ENCODE measurements at places on chromosomes 1 and 21.

DNA sequence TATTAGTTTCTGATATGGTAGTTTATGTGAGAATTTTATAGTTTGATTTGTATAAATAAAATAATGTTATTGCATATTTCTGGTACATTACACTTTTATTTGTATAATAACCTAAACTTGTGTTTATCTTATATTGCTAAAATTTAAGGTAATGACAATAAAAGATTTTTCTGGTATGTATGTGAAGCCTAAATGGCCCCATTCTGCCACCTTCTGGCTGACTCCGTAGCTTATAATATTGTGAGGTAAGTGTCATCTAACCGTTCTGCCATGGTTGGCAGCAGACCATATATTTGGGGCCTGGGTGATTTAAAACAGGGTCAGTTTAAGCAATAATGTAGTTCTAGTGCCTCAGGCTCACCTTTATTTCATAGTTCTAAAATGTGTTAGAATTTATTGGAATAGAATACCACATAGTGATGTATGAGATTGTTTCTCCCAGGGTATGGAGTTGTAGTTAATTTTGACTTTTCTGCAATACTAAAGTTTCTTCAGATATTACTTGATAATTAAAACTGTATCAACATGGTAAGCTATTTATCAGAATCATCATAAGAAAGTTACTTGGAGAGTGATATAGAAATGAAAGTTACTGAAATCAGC lies 21.2 kb upstream of the PRKACB start:
- DNase-seq: no peak

DNA sequence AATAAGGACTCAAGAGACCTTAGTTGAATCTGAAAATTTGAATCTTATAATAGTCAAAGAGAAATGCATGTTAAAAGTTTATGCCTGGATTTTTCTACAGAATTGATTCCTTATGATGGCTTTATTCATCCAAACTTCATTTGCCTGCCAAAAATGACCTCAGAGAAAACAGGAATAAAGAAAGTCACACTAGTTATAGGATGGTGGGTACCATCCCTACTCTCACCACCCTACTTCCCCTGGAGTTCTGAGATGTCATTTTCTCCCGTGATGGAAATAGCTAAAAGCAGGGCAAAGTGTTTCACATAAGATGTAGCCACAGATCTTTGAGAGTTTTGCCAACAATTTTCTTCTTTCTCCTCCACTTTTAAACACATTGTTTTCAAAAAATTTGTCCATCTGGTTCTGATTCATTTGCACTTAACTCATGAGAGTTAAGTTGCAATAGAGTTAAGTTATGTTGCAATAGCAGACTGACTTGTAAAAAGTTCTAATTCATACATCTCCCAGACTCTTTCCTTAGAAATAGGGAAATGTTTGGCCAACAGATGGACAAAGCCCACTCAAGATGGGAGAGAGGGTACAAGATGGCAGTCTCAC lies 384.6 kb downstream of the PLPP3 start:
- no peak for DNase-seq

GRCh38 chr1:98251497-98251896 lies 330.7 kb upstream of the DPYD start:
- no peak for DNase-seq

DNA sequence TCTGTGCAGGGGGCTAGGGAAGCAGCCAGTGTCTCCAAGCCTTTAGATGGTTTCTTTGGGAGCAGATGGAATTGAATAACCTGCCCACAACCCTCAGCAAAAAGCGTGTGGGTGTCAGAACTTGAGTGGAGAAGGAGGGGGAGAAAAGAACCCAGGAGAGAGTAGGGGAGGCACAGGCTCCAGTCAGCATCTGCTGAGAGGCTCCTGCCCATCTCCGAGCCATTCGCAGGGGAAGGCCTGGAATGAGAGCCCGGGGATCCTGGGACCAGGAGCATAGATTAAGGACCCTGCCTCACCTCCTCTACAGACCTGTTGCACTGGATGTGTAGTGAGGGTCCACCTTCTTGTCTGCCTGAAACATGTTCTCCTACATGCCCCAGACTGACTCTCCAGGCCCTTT lies 16.3 kb downstream of the TMEM81 start:
- no peak for DNase-seq

GRCh38 chr21:42681296-42682206 lies 28.1 kb downstream of the PDE9A start:
- DNase-seq: no peak

DNA sequence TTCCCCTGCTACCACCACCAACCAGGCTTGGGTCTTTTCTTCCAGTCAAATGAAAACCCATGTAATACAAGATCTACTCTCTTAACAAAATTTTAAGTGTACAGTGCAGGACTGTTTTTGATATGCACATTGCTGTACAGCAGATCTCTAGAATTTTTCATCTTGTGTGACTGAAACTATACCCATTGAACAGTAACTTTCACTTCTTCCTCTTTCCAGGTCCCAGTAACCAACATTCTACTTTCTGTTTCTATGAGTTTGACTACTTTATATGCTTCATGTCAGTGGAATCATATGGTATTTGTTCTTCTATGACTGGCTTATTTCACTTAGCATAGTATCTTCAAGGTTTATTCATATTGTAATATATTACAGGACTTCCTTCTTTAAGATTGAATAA lies 45.3 kb upstream of the PLPPR4 start:
- no peak for DNase-seq

- DNase-seq: no peak
Observed at GRCh38 chr1:67134695-67135094, at the start of gene C1orf141. TSS of gene C1orf141 (minus strand) at chr1:67134970. CDS start at chr1:67127240, 7,730 bp downstream.

GRCh38 chr1:153288634-153289275 lies 24.0 kb downstream of the PGLYRP3 start:
- no peak for DNase-seq

- DNase-seq: no peak
Observed at GRCh38 chr21:44911068-44911383, 9.7 kb downstream of the ITGB2 start.

GRCh38 chr1:183039985-183040447 lies 16.8 kb downstream of the LAMC1 start:
- DNase-seq: no peak

GRCh38 chr1:186770421-186770820 lies 58.3 kb upstream of the PLA2G4A start:
- DNase-seq: no peak

DNA sequence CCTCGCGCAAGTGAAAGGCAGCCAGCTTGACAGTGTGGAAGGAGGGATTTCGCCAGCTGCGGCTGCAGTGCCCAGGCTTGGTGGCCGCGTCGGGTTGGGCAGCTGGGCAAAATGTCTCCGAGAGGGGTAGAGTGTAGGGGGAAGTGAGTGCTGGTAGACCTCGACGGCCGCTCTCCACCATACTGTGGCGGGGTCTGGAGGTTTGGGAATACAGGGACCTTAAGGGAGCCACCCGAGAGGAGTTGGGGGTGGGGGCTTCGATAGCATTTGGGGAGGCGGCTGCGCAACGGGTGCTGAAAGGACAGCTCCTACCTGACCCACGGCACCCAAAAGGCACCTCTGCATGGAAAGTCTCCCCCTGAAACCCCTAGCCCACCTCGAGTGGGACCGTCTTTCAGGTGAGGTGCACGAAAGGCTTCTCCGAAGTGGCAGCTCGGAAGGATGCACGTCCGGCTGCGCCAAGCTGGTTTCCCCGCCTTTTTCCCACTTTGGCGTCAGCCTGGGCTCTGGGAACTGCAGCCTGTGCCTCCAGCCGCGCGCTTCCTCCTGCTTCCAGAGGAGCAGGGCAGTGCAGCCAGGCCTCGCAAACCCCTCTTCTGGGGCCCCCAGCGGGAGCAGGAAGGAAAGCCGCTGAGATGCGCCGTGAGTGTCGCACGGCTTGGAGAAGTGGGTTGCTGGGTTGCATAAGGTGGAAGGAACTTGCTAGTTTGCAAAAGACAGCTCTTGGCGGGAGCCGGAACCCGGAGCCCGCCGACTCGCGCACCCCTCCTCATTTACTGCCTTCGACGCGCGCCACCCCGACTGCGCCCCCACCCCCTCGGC lies 531 bp upstream of the HMGN2 start:
- DNase-seq: peak; percentile 31

DNA sequence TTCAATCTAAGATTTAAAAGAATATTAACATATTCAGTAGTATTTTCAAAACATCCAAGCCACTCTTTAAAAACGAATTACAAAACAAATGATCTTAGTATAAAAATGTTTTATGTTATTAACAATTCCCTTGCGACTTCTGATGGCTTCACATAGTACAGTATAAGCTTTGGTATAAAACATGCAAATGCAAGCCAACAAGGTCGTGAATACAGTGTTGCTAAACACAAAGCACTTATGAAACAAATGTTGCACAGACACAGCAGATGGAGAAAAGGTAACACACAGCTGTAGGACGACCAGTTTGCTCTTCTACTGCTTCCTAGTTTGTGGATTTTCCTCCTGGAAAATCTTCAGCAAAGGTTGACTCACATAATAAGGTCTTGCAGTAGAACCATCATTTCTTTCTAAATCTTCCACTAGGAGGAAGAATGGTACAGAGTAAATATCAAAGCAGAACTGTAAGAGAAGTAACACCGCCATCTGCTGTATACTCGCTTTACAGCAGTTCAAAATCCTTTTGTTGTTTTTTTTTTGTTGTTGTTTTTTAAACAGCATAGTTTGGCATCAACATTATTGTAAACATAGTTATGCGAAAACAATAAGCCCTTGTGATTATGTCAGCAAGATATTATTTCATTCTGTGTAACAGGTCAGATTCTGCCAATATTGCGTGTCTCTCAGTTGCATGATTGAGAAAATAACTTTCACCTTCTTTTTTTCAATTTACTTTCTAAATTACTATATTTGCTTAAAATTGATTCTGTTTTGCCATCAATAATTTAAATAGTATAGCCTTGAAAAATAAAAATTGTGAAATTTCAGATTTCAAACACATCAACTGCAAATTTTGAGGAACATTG lies 69.5 kb downstream of the LHX8 start:
- DNase-seq: no peak

DNA sequence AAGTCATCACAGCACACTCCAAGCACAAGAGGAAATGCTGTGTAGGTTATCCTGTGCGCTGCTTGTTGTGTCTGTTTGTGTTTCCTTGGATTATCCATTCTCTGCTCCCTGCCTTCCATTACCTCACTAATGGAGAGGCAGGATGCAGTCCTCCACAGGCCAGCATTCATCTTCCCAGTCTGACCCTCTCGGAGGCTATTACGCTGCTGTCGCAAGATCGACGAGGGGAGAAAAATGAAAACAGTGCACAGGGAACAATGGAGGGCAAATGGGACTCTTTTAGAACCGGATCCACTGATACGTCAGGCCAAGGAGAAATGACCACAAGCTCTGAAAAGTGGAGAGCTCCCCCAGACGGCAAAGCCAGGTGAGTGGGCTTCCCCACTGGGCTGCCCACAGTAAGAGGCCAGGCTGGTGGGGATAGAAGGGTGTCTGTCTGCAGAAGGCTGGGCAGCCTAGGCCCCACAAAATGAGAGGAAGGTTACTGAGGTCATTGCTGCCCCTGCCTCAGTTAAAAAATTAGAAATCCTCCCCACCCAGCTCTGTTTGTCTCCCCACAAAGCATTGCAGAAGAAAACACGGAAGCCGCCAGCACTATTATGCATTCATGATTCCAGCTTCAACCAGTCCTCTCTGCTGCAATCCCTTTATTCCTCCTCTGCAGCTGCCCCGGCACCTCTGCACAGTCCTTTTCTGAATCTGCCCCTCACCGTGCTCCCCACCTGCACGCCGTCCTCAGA lies 21.7 kb downstream of the LRRN2 start:
- DNase-seq: no peak

- no peak for DNase-seq
Observed at GRCh38 chr21:45859762-45860357, 121.7 kb upstream of the COL6A1 start.

GRCh38 chr1:116230712-116231111 lies 119.5 kb downstream of the MAB21L3 start:
- no peak for DNase-seq

DNA sequence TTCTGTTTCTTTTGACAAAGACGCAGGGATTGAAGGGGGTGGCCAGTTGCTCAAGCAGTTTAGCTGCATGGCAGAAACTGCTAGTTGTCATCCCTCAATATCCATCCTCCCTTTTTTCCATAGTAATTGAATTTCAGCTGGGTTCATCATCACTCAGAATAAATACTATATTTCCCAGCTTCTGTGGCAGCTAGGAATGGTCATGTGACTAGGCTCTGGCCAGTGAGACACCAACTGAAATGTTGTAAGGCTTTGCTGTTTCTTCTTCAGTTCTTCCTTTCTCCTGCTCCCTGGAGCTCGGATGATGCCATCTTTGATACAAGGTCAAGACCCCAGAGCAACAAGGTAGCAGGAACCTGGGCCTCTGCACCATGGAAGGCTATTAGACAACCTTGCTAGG lies 61.0 kb downstream of the TMCO4 start:
- DNase-seq: no peak

DNA sequence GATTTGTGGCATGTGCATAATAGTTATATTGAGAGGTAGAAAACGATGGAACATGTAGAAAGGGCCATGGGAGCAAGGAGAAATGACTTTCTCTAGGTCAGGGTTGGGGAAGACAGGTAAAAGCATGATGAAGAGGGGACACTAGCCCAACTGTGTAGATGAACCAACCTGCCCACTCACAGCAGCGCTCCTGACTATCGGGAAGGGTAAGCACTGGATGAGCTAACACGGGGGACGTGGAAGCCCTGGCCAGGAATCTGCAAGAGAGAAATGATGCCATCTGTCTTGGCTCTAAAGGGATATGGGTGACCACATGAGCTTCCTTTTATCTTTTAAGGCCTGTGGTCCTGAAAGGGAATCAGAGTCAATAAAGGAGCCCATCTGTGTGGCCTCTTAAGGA lies 36.2 kb upstream of the TMEM125 start:
- DNase-seq: no peak

GRCh38 chr1:150268705-150269403 lies at the start of gene APH1A:
TSS of gene APH1A (minus strand) at chr1:150269016. CDS start at chr1:150268810, 206 bp downstream.
- peak; percentile 71 for DNase-seq

- no peak for DNase-seq
Observed at GRCh38 chr1:77412820-77413530, 131.2 kb downstream of the AK5 start.

GRCh38 chr1:172893146-172893841 lies 157.4 kb downstream of the TNFSF18 start:
- DNase-seq: no peak

- no peak for DNase-seq
Observed at GRCh38 chr1:179815641-179816040, 62.0 kb downstream of the TOR1AIP2 start.

DNA sequence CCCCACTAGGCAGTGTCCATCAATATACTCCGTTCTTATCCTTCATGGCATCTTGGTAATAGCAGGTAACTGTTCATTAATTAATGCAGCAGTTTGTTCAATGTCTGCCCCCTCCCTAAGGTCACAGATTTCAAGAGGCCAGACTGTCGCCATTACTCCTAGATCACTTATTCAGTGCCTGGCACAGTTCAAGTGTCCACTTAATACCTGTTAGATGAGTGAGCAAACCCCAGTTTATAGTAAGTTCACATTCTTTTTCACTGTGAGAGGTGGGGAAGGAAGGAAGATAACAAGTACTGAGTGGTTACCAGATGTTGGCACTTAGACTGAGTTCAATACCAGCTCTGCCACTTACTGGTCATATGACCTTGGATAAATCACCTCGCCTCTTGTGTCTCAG lies 36.4 kb downstream of the OPRD1 start:
- DNase-seq: no peak

- no peak for DNase-seq
Observed at GRCh38 chr1:111707906-111708305, 31.3 kb downstream of the INKA2 start.
